ENCODE measurements at places on chromosomes 7 and 10. TPM values are rescaled to one million over a fixed set of nuclear protein-coding genes. Genes with fewer than 3 reads are reported as not detected.
A peak's percentile ranks its signal among the peaks of the same experiment; 100 is the strongest.

DNA sequence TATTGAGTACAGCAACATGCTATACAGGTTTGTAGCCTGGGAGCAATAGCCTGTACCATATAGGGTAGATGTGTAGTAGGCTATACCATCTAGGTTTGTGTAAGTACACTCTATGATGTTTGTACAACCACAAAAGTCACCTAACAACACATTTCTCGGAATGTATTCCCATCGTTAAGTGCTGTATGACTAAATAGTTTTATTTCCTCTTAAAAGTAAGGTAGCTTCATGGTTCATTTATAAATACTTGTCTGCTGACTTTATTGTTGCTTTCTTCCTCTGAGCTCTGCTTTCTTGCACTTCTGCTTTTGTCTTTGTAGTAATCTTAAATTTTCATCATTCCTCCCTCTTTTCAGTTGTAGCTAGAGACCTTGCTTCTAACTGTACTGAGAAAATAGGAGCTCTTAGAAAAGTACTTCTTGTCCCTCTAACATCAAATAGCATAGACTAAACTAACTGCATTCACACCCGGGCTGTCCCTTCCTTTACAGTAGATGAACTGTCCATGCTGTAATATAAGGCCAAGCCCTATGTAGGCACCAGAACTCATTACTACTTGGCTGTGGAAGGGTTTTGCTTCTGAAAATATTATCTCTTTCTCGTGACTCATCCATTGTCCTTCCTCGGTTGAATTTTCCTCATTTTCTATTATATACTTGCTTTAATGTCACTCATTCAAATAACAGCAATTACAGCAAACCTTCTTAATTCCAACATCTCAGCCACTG lies 55.4 kb upstream of the FAM3C start:
- no peak for DNase-seq

DNA sequence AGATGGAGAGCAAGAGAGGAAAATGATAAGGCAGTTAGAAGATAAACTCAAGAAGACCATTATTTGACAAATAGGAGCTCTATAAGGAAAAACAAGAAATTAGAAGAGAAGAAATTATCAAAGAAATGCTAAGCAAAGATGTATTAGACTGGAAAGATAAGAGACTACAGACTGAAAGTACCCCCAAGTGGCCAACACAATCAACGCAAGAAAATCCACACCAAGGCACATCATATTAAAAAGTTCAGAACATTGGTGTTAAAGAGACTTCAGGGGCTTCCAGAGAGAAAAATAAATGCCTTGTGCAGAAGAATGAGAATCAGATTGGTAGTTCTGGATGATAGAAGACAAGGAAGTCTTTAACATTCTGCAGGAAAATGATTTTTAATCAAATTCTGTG lies 46.0 kb downstream of the SH2D4B start:
- no peak for DNase-seq

GRCh38 chr7:68417659-68418058 lies 1180.6 kb upstream of the AUTS2 start:
- no peak for DNase-seq

DNA sequence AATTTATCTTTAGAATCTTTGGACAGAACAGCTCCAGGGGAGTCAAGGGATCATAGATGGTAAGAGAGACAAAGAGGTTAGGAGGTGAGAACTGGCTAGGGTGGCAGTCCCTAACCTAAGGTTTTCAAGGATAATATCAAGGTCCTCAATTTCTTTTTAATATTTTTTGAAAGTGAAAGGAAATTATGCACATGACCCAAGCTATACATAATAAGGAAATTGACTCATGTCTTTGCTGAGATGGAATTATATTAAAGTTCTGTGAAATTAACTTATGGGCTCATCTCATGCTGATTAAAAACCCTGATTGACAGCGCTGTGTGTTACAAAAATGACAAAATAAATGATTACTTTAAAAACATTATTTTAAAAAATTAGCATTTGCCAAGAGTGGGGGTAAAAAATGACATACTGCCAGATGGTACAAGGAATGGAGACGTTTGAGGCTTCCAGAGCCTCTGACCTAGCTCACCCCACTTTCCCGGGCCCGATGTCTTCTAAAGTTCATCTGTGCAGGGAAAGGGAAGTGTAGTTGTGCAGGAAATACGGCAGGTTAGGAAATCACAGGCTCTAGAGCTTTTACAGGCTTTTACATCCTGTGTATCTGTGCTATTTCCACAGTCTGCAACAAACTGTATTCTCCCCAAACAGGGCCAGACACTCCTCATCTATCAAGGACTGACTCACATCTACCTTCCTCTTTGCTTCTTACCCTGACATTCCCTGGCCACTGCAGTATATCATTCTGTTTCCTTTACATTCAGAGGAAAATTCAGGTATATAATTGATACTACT lies 185.6 kb upstream of the PRSS58 start:
- DNase-seq: no peak

GRCh38 chr10:24505759-24506158 lies 217.9 kb downstream of the ARHGAP21 start:
- no peak for DNase-seq

DNA sequence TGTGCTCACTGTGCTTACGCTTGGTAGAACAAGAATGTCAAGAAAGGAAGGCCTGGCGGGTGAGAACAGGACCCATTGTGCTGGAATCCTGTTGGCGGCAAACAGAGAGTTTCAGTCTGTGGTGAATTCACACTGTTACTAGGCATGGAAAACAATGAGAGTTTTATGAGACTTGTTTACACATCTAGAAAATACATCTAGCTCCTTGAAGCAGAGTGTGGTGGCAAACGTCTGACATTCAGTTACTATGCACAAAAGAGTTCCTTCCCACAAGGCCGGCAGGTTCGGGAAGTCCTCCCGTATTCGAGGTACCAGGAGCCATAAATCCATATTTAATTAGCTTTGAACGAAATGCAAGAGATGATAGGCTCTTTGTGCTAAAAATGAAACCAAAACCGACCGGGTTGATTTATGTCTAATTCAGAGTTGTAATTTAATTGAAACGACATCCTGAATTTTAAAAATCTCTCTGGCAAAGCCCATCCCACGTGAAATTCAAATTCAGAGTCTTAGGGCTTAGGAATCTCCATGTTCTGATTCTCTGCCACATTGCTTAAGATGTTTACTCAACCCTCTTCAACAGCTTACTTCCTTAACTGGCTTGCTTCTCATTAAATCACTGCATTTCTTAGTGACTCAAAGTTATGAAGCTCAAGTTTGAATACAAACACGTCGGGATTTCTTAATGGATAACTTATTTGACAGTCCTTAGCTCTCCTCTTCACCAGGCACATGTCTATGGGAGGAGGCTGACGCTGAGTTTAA lies 299.9 kb upstream of the PITRM1 start:
- DNase-seq: no peak

DNA sequence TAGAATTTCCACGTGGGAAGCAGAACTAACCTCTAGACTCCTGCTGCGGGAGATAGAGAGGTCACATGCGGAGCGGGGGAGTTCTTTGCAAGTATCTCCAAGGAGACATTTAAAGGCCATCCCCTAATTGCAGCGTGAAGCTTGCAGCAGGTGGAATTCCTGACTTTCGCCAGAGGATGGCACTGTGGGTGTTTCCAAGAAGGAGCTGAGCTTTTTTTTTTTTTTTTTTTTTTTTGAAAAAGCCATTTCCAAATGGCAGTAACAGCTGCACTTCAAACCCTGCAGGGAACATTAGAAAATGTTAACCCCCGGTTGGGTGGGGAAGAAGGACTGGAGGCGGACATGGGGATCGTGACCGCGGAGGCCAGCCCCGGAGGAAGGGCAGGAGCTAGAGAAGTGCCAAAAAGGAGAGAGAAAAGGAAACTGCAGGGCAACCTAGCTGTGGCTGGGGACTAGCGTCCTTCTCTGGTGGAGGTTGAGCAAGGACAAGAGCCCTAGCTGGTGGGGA lies 487.7 kb downstream of the TYW1 start:
- DNase-seq: peak; percentile 38

GRCh38 chr7:104972500-104972899 lies 41.5 kb upstream of the KMT2E start:
- DNase-seq: no peak

DNA sequence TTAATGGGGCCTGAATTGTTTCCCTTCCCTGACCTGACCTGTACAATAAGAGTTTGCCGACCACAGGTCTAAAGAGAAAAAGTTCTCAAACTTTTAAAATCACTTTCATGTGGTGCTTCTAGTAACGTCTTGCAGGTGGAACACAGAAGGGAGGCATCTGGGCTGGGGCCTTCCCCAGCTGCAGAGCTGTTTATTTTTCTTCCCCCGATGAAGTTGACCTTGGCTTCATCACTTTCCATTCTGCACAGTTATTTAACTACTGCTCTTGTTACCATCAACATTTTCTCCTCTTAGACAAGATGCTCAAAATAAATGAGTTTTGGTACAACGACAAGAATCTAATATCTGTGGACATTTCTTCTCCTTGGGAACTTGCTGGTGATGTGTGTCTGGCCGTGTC lies 181.7 kb downstream of the HERPUD2 start:
- DNase-seq: no peak

GRCh38 chr7:139960157-139960556 lies 102.6 kb downstream of the PARP12 start:
- DNase-seq: no peak

DNA sequence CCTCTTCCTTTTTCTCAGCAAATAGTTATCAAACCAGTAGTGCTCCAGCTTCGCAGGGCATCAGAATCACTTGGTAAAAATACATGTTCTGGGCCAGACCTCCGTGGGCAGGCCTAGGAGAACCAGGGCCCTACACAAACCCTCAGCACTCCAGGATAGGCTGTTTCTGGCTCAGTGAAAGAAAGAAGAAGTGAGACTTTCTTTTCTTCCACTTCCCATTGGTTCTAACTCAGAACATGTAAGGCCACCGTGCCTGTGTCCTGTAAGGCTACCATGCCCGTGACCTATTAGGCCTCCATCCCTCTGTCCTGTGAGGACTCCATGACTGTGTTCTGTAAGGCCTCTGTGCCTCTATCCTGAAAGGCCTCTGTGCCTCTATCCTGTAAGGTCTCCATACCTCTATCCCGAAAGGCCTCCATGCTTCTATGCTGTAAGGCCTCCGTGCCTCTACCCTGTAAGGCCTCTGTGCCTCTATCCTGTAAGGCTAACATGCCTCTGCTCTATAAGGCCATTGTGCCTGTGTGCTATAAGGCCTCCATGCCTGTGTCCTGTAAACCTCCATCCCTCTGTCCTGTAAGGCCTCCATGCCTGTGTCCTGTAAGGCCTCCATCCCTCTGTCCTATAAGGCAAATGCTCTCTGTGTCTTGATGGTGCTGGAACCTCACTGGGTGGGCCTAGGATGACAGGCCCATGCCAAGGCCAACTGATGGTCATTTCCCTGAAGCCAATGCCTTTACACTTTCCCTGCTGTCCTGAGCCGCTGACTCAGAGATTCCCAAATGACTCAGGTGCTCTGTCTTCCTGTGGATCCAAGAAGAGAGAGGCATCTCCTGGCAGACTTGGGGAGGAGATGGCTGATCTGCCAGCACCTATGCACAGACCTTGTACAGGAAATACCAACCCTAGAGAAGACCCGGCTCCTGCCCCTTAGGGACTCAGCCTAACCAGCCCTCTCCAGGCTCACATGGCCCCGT lies 96.6 kb upstream of the CACUL1 start:
- no peak for DNase-seq

DNA sequence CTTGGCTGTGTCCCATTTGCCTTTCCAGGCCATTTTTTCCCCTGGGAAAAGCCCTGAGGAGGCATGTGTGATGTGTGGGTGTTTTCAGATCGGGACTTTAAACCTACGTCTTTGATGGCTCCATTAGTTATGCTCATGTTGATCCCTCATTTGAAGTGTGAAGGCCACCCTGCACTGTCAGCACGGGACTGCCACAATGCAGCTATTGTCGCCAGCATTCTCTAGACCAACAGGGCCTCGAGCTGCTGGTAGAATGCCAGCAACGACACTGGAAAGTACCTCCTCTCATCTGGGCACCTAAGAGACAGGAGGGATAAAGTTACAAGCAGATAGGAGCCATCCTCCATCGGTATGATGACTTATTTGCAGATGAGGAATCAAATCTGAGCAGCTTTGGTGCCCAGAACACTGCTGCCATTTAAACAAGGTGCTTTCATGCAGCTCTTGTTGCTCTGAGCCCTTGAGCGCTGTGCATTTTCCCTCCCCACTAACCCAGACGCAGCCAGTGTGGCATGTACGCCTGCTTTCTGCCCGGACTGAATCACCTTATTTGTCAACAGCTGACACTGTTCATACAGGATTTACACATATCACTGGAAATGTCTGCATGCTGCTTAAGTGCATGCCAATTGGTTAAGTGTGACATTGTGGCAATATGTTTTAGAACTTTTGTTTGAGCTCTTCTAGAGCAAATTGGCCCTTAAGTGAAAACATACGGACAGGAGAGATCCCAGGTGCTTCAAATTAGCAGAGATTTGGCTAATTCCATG lies 175.0 kb upstream of the PITRM1 start:
- no peak for DNase-seq

DNA sequence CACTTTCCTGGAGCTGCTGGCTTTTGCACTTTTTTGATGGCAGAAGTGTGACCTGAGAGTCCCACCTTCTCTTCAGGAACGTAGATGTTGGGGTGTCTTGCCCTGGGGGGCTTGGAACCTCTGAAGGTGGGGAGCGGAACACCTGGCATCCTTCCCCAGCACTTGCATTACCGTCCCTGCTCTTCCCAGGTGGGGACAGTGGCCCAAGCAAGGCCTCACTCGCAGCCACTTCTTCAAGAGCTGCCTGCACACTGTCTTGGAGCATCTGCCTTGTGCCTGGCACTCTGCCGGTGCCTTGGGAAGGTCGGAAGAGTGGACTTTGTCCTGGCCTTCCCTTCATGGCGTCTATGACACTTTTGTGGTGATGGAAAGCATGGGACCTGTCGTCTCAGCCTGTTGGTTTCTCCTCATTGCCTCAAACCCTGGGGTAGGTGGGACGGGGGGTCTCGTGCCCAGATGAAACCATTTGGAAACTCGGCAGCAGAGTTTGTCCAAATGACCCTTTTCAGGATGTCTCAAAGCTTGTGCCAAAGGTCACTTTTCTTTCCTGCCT lies 31.1 kb downstream of the PFKFB3 start:
- DNase-seq: no peak

GRCh38 chr10:110137142-110137545 lies 70.3 kb upstream of the MXI1 start:
- DNase-seq: peak; percentile 55

DNA sequence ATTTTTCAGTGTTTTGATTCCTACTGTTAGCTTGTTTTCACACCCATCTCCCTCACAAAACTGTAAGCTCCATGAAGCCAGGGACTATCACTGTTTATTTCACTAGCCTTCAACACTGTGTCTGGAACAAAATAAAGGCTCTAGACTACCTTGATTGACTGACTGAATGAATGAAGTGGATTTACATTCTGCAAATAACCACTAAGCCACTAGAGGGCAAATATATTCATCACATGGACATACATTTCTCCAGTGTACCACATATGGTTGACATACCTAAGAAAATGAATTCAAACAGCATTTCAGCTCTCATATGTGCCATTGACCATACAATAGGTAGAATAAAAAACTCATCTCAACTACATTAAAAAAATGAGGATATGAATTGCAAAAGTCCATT lies 185.9 kb downstream of the RAB11FIP2 start:
- DNase-seq: peak; percentile 44

- no peak for DNase-seq
Observed at GRCh38 chr10:113036619-113037018, 86.6 kb downstream of the TCF7L2 start.

GRCh38 chr7:140621401-140622021 lies 19.1 kb downstream of the DENND2A start:
- DNase-seq: no peak

The ITIH5 gene
- not detected for total RNA-seq

The CRPPA gene
- 1.6 TPM for total RNA-seq

The WDFY4 gene
- 0.22 TPM for total RNA-seq

The TMEM120A gene
- total RNA-seq: 25.9 TPM

The GNGT1 gene
- total RNA-seq: 0.91 TPM

The IDI1 gene
- 37.8 TPM for total RNA-seq

The SEPTIN14 gene
- total RNA-seq: not detected

The RHBDD2 gene
- total RNA-seq: 42.9 TPM

The TACC2 gene
- 38.6 TPM for total RNA-seq

Data from HCT116 (cell line).